Right ventricle myocardium superior (tissue), 1 donor: ENCODE measurements at places on chromosomes 5 and 9. TPM values are rescaled to one million over a fixed set of nuclear protein-coding genes. Genes with fewer than 3 reads are reported as not detected.

Gene GIN1
- total RNA-seq, result 16.2 TPM

Gene ORM2
- not detected for total RNA-seq

Gene TGFBI
- 49.9 TPM for total RNA-seq

Gene TAF11L5
- total RNA-seq, result not detected

Gene GPX8
- total RNA-seq, result 6.8 TPM

Gene RNF180
- total RNA-seq, result 12.4 TPM

Gene ZNF454
- 1.5 TPM for total RNA-seq

Gene GRK6
- 16.0 TPM for total RNA-seq

- DNase-seq, result no peak
Observed at GRCh38 chr5:180297587-180298282, 5.9 kb upstream of the MAPK9 start.

GRCh38 chr5:3954633-3955032, 359.0 kb downstream of the IRX1 start:
- no peak for DNase-seq

GRCh38 chr5:107337281-107337680, 333.5 kb downstream of the EFNA5 start:
- no peak for DNase-seq

DNA sequence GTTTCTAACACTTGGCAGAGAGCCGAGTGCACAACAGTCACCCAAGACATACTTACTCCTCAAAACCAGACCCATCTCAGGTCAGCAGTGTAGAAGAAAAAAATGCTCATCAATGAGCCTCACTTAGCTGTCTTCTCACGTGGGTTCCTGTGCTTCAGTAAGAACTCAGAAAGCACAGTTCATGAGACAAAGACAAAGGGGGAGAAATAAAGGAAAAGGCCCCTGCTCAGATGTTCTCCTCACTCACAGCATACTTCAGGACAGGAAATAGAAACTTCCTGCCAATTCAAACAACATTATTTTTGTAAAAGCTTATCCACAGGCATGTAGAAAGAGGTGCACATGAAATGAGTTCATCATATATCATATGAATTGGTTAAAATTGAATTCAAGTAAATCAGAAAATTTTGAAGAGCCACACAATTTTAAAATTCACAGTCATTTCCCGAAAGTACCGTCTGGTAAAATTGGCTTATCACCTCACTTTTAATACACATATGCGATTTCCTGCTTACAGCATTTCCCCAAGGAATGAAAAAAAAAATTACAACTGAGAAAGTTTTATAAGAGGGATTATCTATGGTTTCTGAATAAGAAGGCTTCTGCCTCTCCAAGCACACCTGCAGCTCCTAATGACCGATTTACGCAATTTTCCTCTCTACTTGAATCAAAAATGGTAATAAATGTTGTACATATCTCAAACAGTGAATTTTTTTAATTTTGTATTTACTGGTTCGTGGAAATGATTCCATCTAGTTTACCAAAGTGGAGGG, 328.3 kb downstream of the TMEM167A start:
- no peak for DNase-seq

DNA sequence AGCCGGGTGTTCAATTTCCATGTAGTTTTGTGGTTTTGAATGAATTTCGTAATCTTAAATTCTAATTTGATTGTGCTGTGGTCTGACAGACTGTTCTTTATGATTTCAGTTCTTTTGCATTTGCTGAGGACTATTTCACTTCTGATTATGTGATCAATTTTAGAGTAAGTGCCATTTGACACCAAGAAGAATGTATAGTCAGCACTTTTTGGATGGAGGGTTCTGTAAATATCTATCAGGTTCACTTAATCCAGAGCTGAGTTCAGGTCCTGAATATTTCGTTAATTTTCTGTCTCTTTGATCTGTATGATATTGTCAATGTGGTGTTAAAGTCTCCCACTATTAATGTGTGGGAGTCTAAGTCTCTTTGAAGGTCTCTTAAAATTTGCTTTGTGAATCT, 944.9 kb downstream of the TLE4 start:
- DNase-seq, result no peak

- no peak for DNase-seq
Observed at GRCh38 chr5:59132131-59132530, 549.3 kb downstream of the RAB3C start.

GRCh38 chr5:154811239-154811638, 39.2 kb downstream of the FAXDC2 start:
- no peak for DNase-seq

DNA sequence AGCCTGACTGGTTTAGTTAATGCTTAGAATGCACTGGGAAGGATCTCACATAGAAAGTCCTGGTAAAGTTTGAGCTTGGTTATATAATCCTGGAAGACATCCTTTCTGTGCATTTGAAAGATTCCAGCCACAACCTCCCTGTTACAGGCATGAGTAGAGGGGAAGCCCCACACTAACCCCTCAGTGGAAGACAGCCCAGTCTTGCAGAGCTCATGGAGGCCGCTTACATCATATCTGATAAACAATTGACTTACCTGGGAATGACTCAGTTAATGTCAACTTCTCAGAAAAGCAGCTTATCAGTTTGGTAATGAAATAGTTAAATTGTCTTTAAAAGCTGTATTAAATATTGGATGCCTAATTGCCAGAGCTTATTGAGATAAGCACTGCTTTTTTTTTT, 28.1 kb upstream of the PDE8B start:
- no peak for DNase-seq

DNA sequence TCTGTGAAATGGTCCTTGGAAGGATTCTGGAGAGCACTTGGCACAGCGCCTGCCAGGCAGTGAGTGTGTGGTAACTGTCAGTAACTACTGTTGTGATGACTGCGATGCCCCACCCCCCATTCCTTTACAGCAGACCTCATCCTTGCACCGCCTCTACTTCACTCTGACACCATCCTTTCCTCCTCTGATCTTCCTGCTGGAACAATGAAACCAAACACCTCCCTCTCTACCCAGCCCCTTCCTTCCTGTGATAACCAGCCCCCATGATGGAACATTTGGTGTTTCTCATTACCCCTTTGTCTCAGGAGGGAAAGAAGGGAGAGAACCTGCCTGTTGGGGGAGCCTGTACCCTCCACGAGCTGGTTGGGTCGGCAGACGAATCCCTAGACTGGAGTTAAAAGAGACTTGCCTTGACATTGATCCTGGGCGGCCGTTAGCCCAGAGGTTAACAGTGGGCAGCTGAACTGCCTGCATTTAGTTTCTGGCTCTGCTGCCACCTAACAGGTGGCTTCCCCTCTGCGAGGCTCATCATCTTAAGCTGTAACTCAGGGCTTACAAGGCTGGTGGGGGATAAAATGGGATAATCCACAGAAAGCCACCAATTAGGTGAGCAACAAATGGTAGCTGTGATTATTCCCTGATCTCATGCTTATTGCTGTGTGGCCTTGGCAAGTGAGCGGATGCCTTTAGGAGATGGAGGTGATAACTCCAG, 34.2 kb upstream of the GRPEL2 start:
- DNase-seq, result peak; percentile 64

DNA sequence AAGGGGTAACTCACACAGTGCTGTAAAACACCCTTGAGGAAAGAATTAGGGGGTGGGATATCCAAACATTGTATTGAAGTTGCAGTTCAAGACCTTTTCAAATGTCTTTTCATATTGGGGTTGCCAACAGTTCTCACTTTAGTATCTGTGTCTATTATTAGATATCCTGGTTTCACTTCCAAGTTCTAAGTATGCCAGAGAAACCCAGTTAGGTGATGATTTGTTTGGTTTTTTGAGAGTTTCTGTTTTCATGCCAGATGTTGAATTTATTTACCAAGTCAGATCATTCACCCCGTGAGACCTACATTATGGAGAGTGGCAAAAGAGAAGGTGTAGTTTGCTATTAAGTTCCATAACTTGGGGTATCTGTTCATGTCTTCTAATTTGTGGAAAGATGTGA, 64.5 kb downstream of the C9orf152 start:
- no peak for DNase-seq

DNA sequence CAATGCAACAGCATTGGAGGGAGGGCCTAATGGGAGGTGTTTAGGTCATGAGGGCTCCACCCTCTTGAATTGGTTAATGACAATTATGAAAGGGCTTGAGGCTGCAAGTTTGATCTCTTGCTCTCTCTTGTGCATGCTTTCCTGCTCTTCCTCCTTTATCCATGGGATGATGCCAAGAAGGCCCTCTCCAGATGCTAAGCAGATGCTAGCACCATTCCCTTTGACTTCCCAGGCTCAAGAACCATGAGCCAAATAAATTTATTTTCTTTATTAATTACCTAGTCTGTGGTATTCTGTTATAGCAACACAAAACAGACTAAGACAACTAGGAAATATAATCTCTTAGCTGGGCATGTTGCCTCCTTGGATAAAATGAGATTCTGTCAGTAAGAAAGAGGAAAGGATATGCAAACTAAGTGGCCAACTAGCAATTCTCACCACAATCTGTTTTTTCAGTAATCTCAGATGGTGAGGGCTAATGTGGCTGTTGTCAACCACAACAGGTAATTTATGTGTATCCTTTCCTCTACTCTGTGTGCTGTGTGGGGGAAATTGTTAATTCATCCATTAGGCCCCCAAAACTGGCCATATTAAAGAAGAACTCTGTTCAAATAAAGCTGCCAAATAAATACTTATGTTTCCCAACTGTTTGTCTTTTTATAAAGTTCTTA, 269.1 kb upstream of the CD180 start:
- DNase-seq, result no peak

DNA sequence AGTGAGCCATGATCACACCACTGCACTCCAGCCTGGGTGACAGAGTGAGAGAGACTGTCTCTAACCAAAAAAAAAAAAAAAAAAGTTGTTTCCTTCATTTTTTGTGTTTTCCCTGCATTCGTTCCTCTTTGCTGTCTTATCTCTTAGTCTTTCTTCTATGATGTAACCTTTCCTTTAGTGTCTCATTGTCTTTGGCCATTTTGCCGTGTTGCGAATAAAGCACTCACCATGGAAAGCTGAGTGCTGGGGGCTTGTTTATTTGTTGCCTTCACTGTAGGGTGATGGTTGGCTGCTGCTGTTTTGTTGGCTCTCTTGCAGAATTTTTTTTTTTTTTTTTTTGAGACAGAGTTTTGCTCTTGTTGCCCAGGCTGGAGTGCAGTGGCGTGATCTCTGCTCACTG, 7.7 kb downstream of the EHMT1 start:
- DNase-seq, result no peak

DNA sequence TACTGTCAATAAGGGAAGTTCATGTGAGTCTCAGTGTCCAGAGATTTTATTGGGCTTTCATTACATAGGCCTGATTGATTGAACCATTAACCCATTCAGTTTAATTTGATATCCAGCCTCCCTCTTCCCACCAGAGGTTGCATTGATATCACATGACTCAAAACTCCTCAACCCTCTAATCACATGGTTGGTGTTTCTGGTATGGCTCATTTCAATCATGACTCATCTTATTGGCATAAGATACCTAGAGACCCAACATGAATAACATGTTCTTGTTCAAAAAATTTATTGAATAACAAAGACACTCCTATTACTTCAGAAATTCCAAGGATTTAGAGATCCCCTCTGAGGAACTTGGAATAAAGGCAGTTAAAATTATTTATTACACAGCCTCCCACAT, 982.2 kb downstream of the TLE1 start:
- no peak for DNase-seq

- DNase-seq, result no peak
Observed at GRCh38 chr9:128409450-128409849, 11.2 kb upstream of the CERCAM start.

GRCh38 chr5:170485616-170485911, 18.3 kb upstream of the KCNIP1 start:
- DNase-seq, result no peak

DNA sequence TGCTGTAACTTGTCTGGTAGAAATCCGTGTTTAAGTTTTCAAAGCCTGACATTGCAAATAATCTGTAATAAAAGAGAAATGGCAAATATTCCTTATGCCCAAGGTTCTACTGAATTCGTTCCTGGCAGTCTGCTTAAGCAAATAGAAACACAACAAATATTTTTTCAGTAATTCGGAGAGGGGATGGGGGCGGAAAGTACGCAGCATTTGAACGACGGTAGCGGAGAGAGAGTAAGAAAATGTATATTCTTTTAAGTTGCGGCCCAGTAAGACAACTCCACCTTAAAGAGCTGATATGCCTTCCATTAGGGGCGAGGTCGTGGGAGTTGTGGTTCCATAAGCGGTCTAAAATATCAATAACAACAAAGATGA, 569 bp downstream of the YIPF5 start:
- DNase-seq, result no peak

DNA sequence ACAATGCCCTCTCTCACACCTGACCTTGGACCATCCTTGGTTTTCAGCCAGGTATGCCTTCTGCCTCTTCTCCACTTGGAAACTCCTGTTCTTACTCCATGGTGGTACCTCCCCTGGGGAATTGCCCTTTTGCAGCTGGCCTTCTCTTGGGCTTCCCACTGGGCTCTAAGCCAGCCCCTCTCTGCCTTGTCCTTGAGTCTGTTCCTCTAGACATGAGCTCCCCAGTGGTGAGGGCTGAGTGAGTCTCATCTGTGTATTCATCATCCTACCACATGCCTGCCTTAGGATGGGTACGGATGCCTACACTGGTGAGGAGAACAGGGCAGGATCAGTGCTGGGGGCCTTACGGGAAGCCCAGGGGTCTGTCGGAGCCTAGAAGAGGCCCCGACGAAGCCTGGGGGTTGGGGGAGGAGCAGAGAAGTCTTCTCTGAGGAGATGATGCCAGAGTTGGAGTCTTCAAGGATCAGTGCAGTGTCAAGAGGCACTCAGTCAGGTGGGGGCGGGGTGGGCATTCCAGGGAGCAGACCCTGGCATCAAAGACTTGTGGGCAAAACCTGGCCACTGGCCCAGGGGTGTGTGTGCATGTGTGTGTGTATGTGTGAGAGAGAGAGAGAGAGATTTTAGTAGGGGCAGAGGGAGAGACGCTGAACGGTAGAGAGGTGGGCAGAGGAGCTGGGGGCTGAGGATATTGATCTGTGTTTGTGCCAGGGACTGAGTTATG, 5.2 kb upstream of the CRB2 start:
- DNase-seq, result no peak

DNA sequence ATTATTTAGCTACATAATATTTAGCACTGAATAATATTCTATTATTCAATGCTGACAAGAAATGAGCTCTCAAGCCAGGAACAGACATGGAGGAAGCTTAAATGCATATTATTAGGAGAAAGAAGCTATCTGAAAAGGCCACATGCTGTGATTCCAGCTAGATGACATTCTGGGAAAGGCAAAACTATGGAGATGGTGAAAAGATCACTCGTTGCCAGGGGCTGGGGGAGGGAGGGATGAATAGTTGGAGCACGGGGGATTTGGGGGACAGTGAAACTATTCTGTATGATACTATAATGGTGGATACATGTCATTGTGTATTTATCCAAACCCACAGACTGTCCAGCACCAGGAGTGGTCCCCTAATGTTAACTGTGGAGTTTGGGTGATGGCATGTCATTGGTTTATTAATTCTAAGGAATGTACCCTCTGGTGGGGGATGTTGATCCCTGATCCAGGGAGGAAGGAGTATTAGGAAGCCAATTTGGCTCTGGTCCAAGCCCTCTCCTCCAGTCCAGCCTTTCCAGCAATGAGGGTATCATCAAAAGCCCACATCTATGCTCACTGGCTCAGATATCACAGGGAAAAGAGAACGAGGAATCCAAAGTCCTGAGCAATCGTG, 162.5 kb downstream of the COL23A1 start:
- no peak for DNase-seq

- no peak for DNase-seq
Observed at GRCh38 chr5:15023846-15024245, 152.3 kb upstream of the ANKH start.
